Activated CD4-positive, alpha-beta T cell treated with anti-CD3 and anti-CD28 coated beads, Interleukin-2, amount 50 U/mL, for 48 hours (primary cell): ENCODE measurements at places on chromosomes 6 and 20.
A peak's percentile ranks its signal among the peaks of the same experiment; 100 is the strongest.

GRCh38 chr6:18465410-18466154 lies 78.4 kb downstream of the RNF144B start:
- DNase-seq, result no peak

- no peak for DNase-seq
Observed at GRCh38 chr6:11952316-11952715, 59.8 kb upstream of the HIVEP1 start.

GRCh38 chr6:44012078-44012493 lies 115.2 kb downstream of the MRPL14 start:
- no peak for DNase-seq

DNA sequence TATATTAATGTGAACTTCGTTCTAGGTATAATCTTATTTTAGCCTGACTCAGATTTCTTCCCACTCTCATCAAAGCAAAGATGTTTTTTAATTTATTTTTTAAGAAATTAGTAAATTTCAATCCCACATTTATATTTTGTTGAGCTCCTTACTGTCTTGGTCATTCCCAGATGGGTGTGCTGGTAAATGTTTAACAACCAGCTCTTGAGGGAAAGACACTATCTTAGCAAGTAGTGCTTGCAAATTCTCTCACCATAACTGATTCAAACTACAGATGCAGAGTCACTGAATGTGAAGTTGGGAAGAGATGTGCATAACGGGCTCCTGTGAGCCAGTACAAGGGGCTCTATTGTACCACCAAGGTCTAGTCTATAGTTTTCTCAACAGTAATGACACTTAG lies 29.8 kb upstream of the BTN3A2 start:
- no peak for DNase-seq

- no peak for DNase-seq
Observed at GRCh38 chr6:149917679-149918078, 5.2 kb downstream of the RAET1G start.

GRCh38 chr6:31900917-31901414 lies 920 bp downstream of the ZBTB12 start:
- DNase-seq, result no peak

- DNase-seq, result no peak
Observed at GRCh38 chr20:58268421-58268821, 40.0 kb upstream of the ANKRD60 start.

DNA sequence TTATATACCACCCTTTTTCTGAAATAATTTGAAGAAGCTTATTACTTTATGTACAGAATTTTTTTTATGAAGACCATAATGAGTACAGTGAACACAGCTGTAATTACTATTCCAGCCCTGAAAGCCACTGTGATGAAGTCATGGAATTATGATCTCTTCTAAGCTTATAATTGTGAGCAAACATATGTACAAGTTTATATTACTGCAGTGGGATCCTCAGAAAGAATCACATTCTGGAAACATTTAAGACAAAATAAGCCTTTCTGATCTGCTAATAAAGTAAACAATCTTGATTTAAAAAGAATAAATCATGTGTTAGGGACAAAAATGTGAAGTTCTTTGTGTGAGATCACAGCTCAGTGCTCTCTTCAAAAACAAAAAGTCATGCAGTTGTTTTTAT lies 560.4 kb downstream of the CD109 start:
- DNase-seq, result no peak

DNA sequence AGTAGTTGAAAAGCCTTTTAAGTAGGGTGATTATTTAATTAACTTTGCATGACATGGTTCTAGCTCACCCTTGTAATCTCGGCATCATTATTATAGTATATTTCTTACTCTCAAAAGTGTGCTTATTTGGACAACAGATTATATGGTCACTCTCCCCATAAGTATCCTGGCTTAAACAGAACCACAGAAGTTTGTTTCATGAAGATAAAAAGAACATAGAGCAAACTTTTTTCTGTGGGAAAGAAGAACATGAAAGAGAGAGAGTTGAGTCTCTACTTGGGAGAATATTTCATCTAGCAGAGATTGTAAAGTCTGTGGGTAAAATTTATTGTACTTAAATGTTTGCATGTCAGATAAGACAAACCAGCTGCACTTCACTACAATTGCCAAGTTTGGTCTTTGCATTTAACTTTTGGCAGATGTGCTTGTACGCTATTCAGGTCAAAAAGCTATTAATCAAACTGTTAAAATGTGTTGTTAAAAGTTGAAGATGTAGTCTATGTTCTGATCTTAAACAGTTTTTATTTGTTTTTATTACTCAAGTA lies 33.4 kb upstream of the PRIM2 start:
- DNase-seq, result no peak

DNA sequence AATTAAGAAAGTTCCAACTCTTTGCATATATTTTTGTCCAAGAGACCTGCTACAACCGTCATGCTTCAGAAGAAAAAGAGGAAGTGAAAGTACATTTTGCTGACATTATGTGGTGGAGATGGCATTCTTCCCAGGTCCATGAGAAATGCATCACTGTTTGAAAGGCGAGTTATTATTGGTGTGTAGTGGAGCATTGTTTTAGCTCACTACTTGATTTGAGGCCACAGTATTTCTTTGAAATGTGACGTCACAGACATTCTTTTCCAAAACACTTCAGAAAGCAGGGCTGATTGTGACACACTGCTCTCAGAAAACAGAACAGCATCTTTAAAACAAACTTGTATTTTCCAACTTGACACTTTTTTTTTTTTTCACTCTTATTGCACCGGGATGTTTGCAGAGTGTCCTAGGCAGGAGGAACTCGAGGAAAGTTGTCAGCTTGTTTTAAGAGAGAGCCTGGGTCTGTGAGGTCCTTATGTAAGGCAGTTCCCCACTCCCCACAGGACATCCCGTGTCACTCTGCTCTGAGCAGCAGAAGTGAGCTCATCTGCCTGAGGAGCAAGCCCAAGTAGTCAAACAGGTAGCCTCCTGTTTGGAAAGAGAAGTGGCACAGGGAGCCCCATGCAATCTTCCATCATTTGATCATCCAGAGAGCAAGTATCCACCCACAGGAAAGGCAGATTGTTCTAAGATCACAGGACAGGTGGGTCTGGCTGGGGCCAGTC lies 1.1 kb downstream of the SPTLC3 start:
- DNase-seq, result no peak

- no peak for DNase-seq
Observed at GRCh38 chr6:152423216-152424103, 213.7 kb downstream of the SYNE1 start.

GRCh38 chr6:74284284-74284683 lies 588.3 kb downstream of the CD109 start:
- DNase-seq, result no peak

- DNase-seq, result no peak
Observed at GRCh38 chr20:58038123-58038654, 190.3 kb downstream of the ANKRD60 start.

- peak; percentile 62 for DNase-seq
Observed at GRCh38 chr20:19692685-19693119, 65.4 kb upstream of the RIN2 start.

GRCh38 chr20:15627089-15627488 lies 946.2 kb downstream of the KIF16B start:
- no peak for DNase-seq

GRCh38 chr6:74071214-74071613 lies 375.2 kb downstream of the CD109 start:
- DNase-seq, result no peak
